ENCODE measurements at places on chromosomes 6 and 20.

DNA sequence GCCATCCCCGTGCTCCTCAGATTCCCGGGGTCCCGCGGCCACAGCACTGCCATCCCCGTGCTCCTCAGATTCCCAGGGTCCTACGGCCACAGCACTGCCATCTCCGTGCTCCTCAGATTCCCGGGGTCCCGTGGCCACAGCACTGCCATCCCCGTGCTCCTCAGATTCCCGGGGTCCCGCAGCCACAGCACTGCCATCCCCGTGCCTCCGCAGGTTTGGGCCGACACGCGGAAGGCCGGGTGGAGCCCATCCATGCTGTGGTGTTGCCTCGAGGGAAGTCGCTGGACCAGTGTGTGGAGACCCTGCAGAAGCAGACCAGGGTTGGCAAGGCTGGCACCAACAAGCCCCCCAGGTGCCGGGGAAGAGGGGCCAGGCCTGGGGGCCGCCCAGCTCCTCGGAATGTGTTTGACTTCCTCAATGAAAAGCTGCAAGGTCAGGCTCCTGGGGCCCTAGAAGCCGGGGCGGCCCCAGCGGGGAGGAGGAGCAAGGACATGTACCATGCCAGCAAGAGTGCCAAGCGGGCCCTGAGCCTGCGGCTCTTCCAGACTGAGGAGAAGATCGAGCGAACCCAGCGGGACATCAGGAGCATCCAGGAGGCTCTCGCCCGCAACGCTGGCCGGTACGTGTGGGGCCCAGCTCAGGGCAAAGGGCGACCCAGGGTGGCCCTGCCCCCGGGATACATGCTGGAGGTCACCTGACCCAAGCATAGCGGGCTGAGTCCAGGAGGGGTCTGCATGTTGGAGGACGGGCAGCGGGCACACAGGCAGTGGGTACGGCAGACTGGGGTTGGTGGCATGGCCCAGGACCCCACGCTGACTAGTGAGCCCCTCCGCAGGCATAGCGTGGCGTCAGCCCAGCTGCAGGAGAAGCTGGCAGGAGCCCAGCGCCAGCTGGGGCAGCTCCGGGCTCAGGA lies 1.3 kb upstream of the LIME1 start:
- DNase-seq: no peak

GRCh38 chr6:147287869-147288271 lies 83.7 kb downstream of the STXBP5 start:
- no peak for DNase-seq

GRCh38 chr6:156928126-156928525 lies 150.9 kb downstream of the ARID1B start:
- no peak for DNase-seq

DNA sequence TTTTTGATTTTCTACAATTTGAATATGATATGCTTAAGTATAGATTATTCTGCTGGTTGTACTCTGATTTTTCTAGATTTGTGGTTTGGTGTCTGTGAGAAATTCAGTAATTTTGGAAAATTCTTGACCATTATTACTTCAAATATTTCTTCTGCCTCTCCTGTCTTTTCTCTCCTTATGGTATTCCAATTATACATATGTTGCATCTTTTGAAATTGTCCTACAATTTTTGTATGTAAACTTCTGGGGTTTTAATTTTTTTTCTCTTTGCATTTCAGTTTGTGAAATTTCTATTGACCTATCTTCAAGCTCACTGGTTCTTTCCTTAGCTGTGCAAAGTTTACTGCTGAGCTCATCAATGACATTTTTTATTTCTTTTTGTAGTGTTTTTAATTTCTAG lies 534.4 kb upstream of the SLC35B3 start:
- no peak for DNase-seq

DNA sequence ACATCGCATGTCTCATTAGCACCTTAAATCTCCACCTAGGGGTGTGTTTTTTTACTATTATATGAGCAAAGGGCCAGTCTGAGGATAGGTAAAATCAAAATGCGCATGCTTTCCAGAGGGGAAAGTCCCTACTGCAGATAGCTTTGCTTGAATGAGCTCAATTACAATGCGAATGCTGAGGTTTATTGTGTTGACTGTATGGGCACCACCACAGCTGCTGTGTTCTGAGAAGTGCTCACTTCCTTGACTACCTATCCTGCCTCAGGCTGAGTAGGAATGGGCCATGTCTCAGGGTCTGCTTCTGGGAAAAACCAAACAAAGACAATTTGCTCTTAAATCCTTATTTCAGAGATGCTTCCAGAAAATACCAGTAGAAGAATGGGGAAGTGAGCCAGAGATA lies 36.6 kb downstream of the MOCS1 start:
- no peak for DNase-seq

DNA sequence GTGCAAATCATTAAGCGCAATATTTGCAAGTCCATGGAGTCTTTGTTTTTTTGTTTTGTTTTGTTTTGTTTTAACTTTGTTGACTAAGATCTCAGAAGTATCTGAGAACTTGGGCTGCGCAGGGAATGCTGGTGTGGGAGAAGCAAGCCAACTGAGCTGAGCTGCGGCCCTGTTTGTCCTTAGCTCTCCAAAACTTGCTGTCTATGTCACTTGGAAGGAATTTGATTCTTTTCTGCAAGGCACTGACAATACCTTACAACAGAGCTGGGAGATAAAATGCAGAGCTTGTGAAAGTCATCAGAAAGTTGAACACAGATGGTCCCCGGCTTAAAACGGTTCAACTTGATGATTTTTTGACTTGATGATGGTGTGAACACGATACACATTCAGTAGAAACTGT lies 5.4 kb downstream of the SLC22A23 start:
- no peak for DNase-seq

DNA sequence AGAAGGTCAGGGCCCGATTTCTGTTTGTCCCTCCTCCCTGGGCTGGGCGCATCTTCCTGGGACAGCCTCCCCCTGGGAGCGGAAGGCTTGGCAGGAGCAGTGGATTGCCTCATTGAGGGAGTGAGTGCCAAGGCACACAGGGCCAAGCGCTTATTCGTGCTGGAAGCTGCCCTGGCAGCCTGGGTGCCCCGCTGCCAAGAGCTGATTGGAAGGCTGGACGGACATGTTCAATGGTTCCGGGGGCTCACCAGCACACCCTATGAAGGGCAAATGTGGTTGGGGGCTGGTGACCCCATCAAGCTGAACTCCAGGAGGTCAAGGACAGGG lies 10.3 kb upstream of the ZNF831 start:
- no peak for DNase-seq

GRCh38 chr20:35912881-35913280 lies 41.4 kb downstream of the SCAND1 start:
- DNase-seq: no peak

GRCh38 chr20:63084563-63084927 lies 77.8 kb upstream of the BHLHE23 start:
- no peak for DNase-seq

DNA sequence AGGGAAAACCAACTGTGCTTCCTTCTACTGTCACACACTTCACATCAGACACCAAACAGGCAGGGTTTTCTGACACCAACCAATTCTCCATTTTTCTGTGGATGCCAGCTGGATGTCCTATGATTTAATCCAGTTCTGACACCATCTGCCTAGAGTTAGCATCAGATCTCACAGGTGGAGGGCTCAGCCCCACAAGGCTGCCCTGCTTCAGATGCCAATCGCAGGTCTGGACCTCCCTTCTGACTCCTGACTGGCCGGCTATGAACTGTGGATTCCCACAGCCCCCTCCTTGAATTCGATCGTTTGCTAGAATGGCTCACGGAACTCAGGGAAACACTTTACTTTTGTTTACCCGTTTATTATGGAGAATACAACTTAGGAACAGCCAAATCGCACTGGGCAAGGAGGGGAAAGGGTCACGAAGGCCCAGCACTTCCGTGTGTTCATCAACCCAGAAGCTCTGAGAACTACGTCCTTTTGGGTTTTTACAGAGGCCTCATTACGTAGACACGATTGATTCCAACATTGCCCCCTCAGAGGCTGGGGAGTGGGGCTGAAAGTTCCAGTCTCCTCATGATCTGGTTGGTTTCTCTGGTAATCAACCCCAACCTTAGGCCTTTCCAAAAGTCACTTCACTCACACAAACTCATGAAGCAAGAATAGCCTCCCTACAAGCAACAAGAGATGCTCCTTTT lies 25.4 kb upstream of the MAS1 start:
- DNase-seq: no peak

Data from stimulated activated CD4-positive, alpha-beta T cell treated with anti-CD3 and anti-CD28 coated beads, Interleukin-12 subunit alpha, Interleukin-12 subunit beta, amount 100 ng/mL, for 48 hours (primary cell).